Frontal cortex (tissue), 4 donors: ENCODE measurements at places on chromosomes 12 and 14. TPM values are rescaled to one million over a fixed set of nuclear protein-coding genes. Genes with fewer than 3 reads are reported as not detected.

DNA sequence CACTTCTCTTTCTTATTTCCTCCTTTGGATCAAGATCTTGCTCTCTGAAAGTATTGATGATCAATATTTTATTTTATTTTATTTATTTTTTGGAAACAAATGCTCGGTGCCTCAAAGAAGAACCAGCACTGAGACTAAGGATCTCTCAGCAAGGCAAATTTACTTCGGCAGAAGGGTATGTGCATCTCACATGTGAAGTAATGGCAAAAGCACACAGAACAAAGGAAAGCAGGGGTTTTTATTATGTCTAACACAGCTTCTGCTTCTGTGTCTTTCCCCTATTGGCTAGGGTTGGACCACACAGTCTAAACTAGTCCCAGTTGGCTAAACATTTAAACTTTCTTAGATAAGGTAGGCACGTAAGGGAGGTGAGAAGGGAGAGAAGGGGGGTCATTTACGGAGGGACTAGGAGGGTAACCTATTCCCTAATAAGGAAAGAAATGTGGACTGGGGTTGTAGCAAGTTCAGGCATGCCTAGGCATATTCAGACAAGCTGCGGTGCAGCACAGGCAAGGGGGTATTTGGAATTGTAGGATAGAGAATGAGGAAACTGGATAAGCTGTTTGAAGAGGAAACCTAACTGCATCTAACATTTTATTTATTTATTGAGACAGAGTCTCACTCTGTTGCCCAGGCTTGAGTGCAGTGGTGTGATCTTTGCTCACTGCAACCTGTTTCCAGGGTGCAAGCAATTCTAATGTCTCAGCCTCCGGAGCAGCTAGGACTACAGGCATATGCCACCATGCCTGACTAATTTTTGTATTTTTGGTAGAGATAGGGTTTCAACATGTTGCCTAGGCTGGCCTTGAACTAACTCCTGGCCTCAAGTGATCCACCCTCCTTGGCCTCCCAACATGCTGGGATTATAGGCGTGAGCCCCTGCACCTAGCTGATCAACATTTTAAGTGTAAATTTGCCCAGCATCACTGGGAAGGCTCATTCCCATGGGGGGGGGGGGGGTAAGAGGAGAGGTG lies 90.0 kb upstream of the EIF5 start:
- DNase-seq, result no peak

Gene FERMT2
- 75.8 TPM for total RNA-seq

Gene IFI27L2
- 17.9 TPM for total RNA-seq

Gene EIF5
- total RNA-seq, result 129 TPM

GRCh38 chr14:87050421-87050820 lies 942.6 kb downstream of the GALC start:
- DNase-seq, result no peak

GRCh38 chr14:92392711-92393110 lies 69.7 kb downstream of the SLC24A4 start:
- DNase-seq, result no peak

DNA sequence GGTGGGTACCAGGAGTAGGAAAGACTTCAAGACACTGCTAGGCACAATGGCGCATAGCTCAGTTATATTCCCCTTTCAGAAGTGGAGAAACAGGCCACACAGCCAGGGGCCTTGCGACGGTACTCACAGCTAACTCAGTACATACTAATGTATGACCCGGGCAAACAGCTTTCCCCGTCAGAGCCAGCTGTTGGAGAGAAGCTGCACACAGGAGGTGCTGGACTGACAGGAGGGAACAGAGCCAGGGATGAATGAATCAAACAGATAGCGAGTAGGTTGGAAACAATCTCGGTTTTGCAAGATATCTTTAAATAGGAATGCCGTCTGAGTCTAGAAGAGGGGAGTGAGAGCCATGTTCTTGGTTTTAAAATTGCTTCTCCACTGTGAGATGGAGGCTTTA lies 45.5 kb downstream of the PRIMA1 start:
- no peak for DNase-seq

- DNase-seq, result no peak
Observed at GRCh38 chr12:70271025-70271424, 27.8 kb downstream of the CNOT2 start.

- no peak for DNase-seq
Observed at GRCh38 chr14:20799892-20800544, 2.6 kb downstream of the RNASE1 start.

Gene GPR137C
- 25.3 TPM for total RNA-seq

Gene MLH3
- total RNA-seq, result 79.1 TPM

DNA sequence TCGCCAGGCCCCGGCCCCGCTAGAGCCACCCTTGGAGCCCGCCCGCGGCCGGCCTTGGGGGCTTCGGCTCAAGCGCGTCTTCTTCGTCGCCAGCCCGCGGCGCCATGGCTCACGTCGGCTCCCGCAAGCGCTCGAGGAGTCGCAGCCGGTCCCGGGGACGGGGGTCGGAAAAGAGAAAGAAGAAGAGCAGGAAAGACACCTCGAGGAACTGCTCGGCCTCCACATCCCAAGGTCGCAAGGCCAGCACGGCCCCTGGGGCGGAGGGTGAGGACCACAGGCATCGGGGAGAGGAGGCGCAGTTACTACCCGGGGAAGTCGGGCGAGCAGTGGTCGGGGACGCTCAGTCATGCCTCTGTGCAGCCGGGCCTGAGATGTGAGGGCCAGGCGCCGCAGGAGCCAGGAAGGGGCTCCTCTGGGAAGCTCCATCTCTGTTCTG lies 573 bp downstream of the ARL6IP4 start:
- no peak for DNase-seq

DNA sequence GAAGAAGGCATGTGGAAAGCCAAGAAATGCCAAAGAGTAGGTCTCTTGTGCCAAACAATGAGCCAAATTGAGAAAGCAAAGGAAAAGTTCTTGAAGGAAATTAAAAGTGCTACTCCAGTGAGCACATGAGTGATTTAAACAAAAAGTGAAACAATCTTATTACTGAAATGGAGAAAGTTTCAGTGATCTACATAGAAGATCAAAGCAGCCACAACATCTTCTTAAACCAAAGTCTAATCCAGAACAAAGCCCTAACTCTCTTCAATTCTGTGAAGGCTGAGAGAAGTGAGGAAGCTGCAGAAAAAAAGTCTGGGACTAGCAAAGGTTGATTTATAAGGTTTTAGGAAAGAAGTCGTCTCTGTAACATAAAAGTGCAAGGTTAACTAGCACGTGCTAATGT lies 259.6 kb downstream of the FLRT2 start:
- DNase-seq, result no peak

DNA sequence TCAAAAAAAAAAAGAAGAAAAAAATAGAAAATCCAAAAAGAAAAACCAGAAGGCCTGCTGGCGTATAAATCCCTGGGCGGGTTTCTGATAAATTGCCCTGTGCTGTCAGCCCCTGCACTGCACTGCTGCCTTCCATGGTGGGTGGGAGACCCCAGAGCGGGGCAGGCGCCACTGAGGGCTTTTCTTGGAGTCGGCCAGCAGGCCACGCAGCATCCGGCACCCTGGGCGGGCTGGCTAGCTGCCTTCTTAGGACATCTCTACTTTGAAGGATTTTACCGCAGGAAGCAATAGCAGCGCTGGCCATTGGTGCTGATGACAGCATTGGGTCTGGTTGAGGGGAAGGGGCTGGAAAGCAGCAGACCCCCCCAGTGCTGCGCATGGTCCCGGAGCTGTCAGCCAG lies 29.1 kb downstream of the IL31 start:
- no peak for DNase-seq

Gene RTL1
- not detected for total RNA-seq

Gene BIN2
- 1.2 TPM for total RNA-seq

- DNase-seq, result no peak
Observed at GRCh38 chr12:5692850-5693249, 252.2 kb downstream of the ANO2 start.

Gene PMCH
- 0.41 TPM for total RNA-seq

Gene ANKRD33
- total RNA-seq, result not detected

- DNase-seq, result no peak
Observed at GRCh38 chr14:34501004-34501580, 38.4 kb downstream of the EAPP start.

Gene PPFIA2
- 152 TPM for total RNA-seq

Gene GNG2
- 400 TPM for total RNA-seq

DNA sequence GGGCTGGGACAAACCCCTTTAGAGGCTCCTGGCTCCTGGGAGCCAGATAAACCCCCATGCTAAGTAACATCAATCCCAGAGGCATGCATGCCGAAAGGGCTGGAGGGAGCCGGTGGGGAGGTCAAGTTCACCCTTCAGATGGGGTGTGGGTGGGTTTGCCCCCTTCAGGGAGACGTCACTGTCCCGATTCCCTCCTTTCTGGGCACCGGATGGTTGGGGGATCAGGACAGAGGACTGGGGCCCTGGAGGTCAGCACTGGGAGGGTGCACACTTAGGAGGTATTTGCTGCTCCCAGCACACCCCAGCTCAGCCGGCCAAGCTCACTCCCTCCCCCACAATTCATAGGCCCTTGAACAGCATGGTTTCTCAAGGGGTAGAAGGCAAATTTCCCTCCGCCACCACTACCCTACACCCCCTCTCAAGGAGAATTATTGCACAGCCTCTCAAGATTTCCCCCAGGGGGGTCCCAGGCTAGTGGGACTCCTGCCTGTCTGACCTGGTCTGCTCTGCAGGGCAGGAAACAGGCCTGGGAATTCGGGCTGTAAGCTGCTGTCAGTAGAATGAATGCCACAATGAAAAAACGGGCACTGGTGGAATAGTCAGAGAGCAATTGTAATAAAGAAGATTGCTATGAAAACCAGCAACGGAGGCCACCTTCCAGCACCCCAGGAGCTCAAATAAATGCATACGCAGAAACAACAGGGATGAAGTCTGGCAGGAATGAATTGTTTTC lies 63.5 kb downstream of the GALNT16 start:
- DNase-seq, result no peak

Gene ZFHX2
- total RNA-seq, result 1.2 TPM

- DNase-seq, result no peak
Observed at GRCh38 chr14:100530270-100531072, 56.7 kb downstream of the BEGAIN start.

Gene REM2
- 2.4 TPM for total RNA-seq

GRCh38 chr12:62446754-62447452 lies 19.7 kb upstream of the MON2 start:
- DNase-seq, result no peak

Gene CLEC4C
- not detected for total RNA-seq

Gene RNF212B
- not detected for total RNA-seq

GRCh38 chr12:46676797-46677520 lies 148.8 kb downstream of the SLC38A4 start:
- no peak for DNase-seq

DNA sequence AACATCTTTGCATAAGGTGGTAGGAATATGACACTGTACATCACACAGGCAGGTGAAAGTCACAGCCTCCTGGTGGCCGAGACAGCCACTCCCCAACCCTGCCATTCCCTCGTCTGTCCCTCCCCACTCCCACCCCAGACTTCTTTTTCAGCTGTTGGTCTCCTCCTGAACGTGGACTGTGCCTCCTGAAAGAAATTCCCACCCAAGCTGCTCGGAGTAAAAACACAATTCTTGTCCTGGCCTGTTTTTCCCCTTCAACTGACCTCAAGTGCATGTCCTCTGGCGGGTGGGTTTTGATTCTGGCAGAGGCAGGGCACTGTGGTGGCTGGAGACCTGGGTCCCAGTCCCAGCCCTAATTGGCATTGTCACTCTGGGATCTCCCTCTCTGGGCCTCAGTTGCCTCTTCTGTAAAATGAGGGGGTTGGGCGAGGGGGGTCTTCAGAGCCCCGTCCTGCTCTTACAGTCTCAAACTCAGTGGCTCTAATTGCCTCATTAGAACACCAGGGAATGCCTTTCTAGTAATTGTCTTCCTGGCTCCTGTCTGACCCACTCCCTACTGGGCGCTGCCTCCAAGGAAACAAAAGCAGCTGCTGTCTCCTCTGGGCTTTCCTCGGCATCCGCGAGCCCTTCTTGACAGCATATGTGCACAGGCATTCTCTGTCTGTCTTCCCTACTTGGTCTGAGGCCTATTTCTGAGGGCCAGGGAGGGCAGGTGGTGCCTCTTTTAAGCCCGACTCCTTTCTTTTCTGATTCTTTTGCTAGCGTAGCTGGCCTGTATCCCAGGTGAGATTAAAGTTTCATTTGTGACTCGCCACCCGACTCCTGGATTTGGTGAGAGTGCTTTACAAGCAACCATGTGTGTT lies 186.6 kb upstream of the RMST start:
- DNase-seq, result no peak

- DNase-seq, result no peak
Observed at GRCh38 chr14:85616386-85616885, 86.5 kb downstream of the FLRT2 start.

Gene ACVR1B
- total RNA-seq, result 43.2 TPM

- DNase-seq, result no peak
Observed at GRCh38 chr12:10068644-10069043, 30.1 kb downstream of the CLEC1A start.

DNA sequence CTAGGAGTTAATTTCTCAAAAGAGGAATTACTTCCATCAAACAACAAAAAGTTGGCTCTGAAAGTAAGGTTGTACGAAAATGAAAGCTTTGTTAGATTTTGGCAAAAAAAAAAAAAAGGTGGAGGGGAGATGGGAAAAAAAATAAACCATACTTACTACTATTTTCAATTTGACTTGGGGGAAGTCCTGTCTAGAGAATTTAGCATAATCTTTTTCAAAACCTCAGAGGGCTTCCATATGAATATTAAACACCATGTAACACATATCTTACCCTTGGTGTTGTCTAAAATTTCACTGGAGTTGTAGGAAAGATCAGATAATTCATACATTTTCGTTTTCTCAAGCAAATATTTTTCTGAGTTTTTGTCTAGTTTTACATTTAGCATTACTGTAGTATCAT lies 17.5 kb downstream of the GRIP1 start:
- no peak for DNase-seq

GRCh38 chr14:35222872-35223466 lies 69.2 kb upstream of the PSMA6 start:
- DNase-seq, result no peak

Gene CCDC88C
- 22.4 TPM for total RNA-seq

Gene NUAK1
- 54.6 TPM for total RNA-seq
